Naive thymus-derived CD8-positive, alpha-beta T cell (primary cell): ENCODE measurements at places on chromosomes 7 and 10. TPM values are rescaled to one million over a fixed set of nuclear protein-coding genes. Genes with fewer than 3 reads are reported as not detected.

The ARHGEF5 gene
- 12.9 TPM for total RNA-seq

The SEMA3C gene
- total RNA-seq: not detected

The GPR37 gene
- not detected for total RNA-seq

The SMARCD3 gene
- total RNA-seq: 9.7 TPM

The PRR15 gene
- total RNA-seq: not detected

The PIK3CG gene
- total RNA-seq: 32.9 TPM

DNA sequence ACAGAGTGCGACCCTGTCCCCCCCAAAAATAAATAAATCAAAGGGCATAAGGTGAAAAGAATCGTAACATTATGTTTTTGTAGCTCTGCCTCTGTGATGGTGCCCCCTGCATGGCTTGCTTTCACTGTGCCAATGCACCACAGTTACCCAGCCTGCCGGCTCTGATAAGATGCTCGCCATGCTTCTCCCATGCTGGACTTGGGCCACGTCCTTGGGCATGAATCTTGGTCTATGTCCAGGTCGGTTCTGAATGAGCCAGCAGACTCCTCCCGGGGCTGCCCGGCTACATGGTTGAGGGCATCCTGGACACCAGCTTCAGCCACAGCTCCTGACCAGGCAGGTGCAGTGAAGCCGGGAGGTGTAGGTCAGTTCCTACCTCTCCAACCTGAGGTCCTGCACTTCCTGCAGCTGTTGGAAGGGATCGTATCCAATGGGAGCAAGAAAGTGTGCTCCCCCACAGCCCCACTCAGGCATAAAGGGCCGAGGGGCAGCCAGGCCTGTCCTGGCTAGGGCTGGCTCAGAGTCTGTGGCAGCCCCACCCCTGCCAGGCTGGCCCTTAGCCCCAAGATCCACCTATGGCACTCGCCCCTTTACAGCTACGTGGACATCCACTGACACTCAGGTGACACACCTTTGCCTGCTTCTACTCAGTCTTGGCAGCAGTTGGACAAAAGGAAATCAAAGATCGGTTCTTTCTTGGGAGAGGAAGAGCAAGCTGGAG, 34.1 kb downstream of the CHST3 start:
- DNase-seq: no peak

DNA sequence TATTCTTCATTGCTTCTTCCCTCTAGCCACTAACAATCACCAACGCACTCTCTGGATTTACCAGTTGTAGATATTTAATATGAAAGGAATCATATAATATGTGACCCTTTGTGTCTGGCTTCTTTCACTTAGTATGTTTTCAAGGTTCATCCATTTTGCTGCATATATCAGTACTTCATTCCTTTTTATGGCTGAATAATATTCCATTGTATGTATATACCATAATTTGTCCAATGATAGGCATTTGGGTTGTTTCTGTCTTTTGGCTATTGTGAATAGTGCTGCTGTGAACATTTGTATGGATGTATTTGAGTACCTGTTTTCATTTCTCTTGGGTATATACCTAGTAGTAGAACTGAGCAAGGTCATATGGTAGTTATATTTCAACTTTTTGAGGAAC, 7.3 kb downstream of the AKAP9 start:
- DNase-seq: no peak

DNA sequence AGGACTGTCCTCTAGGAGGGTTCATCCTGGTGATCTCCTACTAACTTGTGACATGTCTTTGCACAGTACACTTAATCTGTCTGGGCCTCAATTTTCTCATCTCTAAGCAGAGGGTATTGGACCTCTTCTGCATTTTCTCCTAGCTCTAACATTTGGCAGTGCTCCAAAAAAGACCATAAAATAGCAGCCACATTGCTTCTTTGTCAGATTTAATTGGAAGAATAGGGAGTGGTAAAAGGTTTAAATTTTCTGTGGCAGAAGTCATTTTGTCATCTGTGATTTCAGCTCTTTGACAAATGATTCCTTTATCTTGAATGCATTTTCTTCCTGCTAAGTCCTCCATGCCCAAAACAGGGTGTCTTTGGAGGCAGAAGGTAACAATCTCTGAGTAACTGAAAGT, 289.9 kb upstream of the LRGUK start:
- DNase-seq: no peak

GRCh38 chr7:141585592-141586510, 34.6 kb downstream of the AGK start:
- DNase-seq: no peak

DNA sequence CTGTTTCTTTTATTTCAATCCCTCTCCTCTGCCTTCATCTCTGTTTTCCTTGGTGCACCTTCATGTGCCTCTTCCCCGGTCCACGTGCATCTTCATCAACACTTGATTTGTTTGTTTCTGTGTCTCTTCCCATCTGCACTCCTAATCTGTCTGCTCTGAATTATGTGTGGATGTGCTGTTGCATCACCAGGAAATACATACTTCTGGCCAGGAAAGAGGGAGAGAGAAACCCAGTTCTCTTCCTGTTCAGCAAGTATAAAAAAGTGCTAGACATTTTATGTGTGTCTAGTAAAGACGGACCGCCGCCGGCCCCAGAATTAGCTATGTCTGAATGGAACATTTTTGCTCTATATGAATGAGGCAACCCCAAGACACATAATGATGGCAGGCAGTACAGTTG, 93.8 kb downstream of the CALD1 start:
- DNase-seq: no peak

DNA sequence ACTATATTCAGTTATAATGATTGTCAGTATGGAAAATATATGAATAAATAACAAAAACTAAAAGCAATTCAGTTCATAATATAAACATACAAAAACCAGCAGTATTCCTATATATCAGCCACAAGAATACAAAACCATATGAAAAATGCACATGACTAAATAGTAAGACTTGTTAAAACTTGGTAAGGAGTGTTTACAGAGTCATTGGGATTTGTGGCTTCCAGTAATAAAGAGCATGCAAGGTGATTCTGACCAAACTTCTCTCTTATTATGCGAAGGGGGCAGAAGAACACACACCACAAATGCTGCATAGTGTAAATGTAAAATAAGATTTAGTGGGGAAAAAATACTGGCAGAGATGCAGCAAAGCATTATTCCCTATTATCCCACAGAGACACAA, 8.8 kb upstream of the CNOT4 start:
- no peak for DNase-seq

DNA sequence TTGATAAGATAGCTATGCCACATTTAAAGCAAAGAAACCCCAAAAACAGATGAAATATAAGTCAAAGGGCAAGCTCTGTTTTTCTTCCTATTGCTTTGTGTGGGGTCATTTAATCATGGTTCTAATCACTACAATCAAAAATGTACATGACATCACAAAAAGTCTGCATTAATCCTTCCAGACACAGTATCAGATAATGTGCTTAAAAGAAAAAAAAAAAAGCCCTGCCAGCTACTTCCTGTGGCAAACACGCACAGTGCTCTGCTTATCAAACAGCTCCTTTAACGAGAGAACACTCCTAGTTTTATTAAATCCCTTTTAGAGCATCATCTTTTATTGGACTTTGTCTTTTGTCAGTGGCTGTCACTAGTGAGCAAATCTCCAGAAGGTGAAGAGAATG, 1005.8 kb downstream of the GATA3 start:
- DNase-seq: no peak

GRCh38 chr10:70926226-70927000, 38.0 kb upstream of the PCBD1 start:
- DNase-seq: no peak

- no peak for DNase-seq
These were observed 2.7 kb downstream of the PIK3CG start for GRCh38 chr7:106867641-106868351.

- no peak for DNase-seq
These were observed 20.9 kb downstream of the MYOF start for GRCh38 chr10:93461109-93461806.

DNA sequence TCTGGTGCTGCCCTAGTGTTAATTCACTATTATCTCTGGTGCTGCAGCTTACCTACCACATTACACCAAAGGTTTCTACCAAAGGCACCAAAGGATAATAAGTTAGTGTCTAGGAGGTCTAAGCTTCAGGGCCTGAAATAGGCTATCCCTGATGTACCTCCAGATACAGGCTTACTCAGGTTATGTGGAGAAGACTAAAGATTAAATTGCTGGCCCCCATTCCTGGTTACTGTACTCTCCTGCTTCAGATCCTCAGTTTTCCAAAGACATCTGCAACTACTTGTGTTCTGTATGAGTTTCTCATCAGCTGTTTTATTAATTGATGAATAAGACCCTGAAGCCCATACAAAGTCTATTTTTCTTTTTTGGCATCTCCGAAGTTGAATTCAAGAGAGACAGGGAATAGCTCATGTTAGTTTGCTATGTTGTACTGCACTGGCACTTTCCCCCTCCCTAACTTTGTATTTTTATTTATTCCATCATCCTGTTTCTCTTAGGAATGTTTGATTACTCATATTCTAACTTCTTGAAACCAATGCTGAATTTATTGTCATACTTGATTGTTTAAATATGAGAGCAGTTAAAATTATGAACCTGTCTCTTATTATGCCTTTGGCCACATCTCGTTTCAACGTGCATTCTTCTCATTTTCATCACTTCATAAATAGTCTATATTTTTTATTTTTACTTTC, 85.9 kb downstream of the PON1 start:
- DNase-seq: no peak

- DNase-seq: peak; percentile 7
These were observed 9.8 kb upstream of the FXYD4 start for GRCh38 chr10:43361547-43362190.
